Endothelial cell (in vitro differentiated cells): ENCODE measurements at places on chromosomes 5 and 9.
A peak's percentile ranks its signal among the peaks of the same experiment; 100 is the strongest.

DNA sequence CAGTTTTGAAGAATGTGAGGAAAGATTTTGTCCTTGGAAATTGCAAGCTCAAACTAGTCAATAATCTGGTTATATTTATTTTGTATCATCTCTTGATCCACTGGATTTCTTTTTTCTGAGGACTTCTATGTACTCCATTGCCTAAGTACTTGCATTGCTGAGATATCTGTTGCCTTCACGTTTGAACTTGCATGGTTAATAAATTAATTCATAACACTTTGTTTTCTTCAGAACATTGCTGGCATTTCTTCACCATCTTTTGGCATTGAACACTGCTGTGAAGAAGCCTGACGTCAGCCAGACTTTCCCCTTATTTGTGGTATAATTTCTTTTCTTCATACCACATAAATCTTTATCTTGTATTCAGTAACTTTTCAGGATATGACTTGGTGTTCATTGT lies 246.0 kb upstream of the KIF2A start:
- H3K4me1 ChIP-seq: no peaks in the 10 kb centered on the region
- no peak overlapping the region for H3K27ac ChIP-seq
- no peak overlapping the region for H3K4me3 ChIP-seq
- no peaks in the 10 kb centered on the region for H3K36me3 ChIP-seq
- H3K27me3 ChIP-seq: no peaks in the 10 kb centered on the region
- no peak for DNase-seq

GRCh38 chr5:55702598-55703345 lies 9.4 kb downstream of the SLC38A9 start:
- H3K27me3 ChIP-seq: no peaks in the 10 kb centered on the region
- H3K4me1 ChIP-seq: no peaks in the 10 kb centered on the region
- no peak overlapping the region for H3K4me3 ChIP-seq
- peak overlapping the region; percentile 23 for H3K27ac ChIP-seq
- DNase-seq: no peak

DNA sequence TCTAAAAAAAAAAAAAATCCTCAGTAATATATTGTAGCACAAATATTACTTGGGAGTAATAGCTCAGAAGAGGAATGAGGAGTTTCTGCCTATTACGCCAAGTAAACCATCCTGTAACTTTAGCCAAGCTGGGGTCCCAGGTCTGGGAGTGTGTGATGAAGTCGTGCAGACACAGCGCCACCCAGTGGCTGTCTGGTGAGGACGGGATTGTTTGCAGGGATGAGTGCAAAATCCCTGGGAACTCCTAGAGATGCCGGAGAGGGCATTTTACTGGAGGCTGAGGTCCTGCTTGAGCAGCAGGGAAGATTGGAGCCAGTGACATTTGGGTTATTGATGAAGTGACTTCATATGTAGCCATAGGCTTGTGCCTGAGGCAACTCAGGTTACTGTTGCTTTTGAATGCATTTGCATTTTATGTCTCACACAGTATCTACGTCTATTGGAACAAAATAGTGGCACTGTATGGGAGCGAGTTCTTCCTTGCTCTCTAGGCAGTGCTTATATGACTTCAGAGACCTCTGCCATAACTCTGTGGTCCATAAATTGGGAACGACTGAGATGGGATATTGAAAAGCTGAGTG lies 72.8 kb downstream of the PSAT1 start:
- peak; percentile 85 for DNase-seq
- H3K27ac ChIP-seq: no peak overlapping the region
- no peak overlapping the region for H3K4me3 ChIP-seq
- H3K36me3 ChIP-seq: no peaks in the 10 kb centered on the region

DNA sequence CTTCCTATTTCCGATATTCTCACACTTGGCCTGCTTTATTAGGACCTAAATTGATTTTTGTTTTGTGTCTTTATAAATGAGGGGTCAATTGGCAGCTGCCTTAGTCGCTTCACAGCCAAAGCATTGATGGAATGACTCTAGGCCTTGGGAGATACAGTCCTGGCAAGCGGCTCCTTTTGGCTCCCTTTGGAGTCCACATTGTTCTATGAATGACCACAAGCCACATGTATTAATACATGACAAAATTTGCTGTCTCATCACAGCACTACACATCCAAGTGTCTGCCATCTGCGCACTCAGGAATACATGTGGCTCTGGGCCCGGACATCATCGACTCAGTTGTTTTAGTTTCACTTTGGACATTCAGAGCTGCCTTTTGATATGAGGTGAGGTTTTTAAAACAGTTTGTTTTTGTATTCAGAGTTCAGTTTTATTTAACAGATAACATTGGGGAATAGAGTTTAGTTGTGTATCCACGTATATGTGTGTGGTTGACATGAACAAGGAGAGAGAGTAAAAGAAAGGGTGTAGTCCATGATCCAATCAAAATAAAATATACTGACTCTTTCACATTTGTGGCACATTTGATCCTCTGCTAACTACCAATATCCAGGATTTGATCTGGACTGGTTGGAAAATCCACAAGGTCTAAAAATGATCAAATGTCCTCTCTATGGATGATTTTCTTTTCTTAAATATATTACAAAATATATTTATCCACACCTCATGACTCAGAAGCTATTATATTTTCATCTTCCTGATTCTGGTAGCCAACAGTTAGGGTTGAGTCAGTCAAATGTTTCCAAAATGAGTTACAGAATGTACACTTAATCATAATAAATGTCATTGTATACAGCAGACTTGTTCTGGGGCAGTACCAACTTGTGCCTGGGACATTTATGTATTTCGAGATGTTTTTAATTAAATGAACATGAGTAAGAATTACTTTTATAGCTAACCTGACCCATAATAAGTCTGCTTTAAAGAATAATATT lies 114.0 kb upstream of the MTAP start:
- H3K36me3 ChIP-seq: no peaks in the 10 kb centered on the region
- no peaks in the 10 kb centered on the region for H3K27me3 ChIP-seq
- no peak overlapping the region for H3K27ac ChIP-seq
- DNase-seq: no peak
- H3K4me1 ChIP-seq: no peaks in the 10 kb centered on the region

- DNase-seq: no peak
- H3K36me3 ChIP-seq: no peaks in the 10 kb centered on the region
- H3K27ac ChIP-seq: no peak overlapping the region
Observed at GRCh38 chr9:27688954-27689353, 115.7 kb upstream of the C9orf72 start.

DNA sequence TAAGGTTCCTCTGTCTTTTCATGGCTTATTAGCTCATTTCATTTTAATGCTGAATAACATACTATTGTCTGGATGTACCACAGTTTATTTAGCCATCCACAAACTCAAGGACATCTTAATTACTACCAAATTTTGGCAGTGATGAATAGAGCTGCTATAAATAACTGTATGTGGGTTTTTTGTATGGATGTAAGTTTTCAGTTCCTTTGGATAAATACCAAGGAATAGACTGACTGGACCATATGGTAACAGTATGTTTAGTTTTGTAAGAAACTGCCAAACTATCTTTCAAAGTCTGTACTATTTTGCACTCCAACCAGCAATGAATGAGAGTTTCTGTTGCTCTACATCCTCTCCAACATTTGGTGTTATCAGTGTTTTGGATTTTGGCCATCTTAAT lies 38.7 kb downstream of the SCAMP1 start:
- no peak overlapping the region for H3K27ac ChIP-seq
- no peaks in the 10 kb centered on the region for H3K4me1 ChIP-seq
- DNase-seq: no peak
- H3K4me3 ChIP-seq: no peak overlapping the region
- no peaks in the 10 kb centered on the region for H3K27me3 ChIP-seq

DNA sequence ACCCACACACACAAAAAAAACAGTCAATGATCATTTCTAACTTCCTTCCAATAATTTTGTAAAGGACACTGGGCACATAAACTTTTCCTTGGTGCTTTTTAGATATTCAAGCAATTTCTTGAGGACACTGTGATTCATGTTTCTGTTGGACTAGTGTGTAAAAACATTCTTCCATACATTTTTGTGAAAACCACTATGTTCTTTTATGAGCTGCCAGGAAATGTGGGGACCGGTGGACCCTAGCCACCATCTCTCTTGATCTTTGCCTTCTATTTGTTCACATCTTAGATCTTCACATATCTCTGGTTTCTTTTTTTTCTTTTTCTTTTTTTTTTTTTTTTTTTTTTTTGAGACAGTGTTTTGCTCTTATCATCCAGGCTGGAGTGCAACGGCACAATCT lies 287.4 kb downstream of the GLIS3 start:
- H3K27me3 ChIP-seq: peaks cover 3% of the 10 kb centered on the region
- no peak overlapping the region for H3K4me3 ChIP-seq
- DNase-seq: no peak
- H3K27ac ChIP-seq: no peak overlapping the region
- no peaks in the 10 kb centered on the region for H3K4me1 ChIP-seq
- no peaks in the 10 kb centered on the region for H3K36me3 ChIP-seq

- H3K27me3 ChIP-seq: peaks cover 8% of the 10 kb centered on the region
- DNase-seq: no peak
- H3K4me1 ChIP-seq: no peaks in the 10 kb centered on the region
- no peak overlapping the region for H3K27ac ChIP-seq
- no peak overlapping the region for H3K4me3 ChIP-seq
- H3K36me3 ChIP-seq: no peaks in the 10 kb centered on the region
Observed at GRCh38 chr9:97766092-97766491, 69.0 kb upstream of the XPA start.

GRCh38 chr5:110973510-110973909 lies 98.0 kb upstream of the TSLP start:
- DNase-seq: no peak
- no peaks in the 10 kb centered on the region for H3K4me1 ChIP-seq
- H3K27me3 ChIP-seq: no peaks in the 10 kb centered on the region
- H3K4me3 ChIP-seq: no peak overlapping the region
- no peak overlapping the region for H3K27ac ChIP-seq

DNA sequence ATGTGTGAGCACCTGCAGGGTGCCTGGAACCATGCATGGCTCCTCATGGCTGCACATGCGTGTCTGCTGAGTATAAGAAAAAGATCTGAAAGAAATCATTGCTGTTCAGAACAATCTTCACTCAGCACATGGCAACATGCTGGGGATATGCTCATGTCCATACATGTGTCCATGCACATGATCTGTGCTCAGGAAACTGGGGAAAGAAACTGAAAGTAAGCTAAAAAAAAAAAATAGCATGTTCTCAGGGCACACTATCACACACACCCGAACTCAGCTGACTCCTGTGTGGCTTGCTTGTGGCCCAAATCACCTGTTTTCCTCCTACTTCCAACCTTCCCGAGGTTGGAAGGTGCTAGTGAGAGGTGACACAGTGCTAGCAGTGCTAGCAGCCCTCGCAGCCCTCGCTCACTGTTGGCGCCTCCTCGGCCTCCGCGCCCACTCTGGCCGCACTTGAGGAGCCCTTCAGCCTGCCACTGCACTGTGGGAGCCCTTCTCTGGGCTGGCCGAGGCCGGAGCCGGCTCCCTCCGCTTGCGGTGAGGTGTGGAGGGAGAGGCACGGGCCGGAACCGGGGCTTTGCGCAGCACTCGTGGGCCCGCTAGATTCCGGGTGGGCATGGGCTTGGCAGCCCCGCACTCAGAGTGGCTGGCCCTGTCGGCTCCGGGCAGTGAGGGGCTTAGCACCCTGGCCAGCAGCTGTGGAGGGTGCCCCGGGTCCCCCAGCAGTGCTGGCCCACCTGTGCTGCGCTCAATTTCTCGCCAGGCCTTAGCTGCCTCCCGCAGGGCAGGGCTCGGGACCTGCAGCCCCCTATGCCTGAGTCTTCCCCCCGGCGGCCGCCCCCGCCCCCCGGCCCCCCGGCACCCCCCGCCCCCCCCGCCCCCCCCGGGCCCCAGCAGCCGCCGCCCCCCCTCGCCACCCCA lies 76.0 kb downstream of the GADD45G start:
- no peak overlapping the region for H3K4me3 ChIP-seq
- no peak overlapping the region for H3K27ac ChIP-seq
- no peaks in the 10 kb centered on the region for H3K36me3 ChIP-seq
- peaks cover 7% of the 10 kb centered on the region for H3K4me1 ChIP-seq
- H3K27me3 ChIP-seq: no peaks in the 10 kb centered on the region

DNA sequence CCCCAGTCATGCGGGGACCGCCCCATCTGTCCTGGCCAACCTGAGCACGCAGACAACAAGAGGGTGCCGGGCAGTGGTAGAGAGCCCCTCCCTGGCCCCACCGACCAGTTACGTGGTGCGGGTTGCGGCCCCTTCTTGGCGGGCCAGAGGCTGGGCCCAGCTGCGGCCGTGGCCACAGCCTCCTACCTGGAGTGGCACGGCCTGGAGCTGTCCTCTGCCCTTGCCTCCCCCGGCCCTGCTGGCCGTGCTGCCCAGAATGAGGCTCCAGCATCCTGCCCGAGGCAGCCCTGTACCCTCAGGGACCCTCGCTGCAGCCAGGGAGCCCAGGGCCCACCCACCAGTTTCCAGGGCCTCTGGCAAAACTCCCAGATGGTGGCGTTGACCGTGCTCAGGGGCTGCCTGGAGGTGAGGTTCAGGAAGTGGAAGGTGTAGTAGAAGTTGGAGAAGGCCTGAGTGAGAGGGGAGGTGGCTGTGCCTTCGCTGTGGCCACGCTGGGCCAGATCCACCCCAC lies 5.7 kb downstream of the ENTPD8 start:
- no peaks in the 10 kb centered on the region for H3K4me1 ChIP-seq
- no peak for DNase-seq
- no peaks in the 10 kb centered on the region for H3K36me3 ChIP-seq
- no peaks in the 10 kb centered on the region for H3K27me3 ChIP-seq
- H3K27ac ChIP-seq: no peak overlapping the region

- H3K4me1 ChIP-seq: peaks cover 7% of the 10 kb centered on the region
- no peaks in the 10 kb centered on the region for H3K36me3 ChIP-seq
- H3K27me3 ChIP-seq: no peaks in the 10 kb centered on the region
- DNase-seq: no peak
Observed at GRCh38 chr5:115686051-115686737, 60.4 kb upstream of the TMED7 start.

GRCh38 chr5:132180134-132180745 lies 47.4 kb downstream of the P4HA2 start:
- no peak overlapping the region for H3K4me3 ChIP-seq
- DNase-seq: peak; percentile 26
- H3K27ac ChIP-seq: no peak overlapping the region
- H3K4me1 ChIP-seq: peaks cover 27% of the 10 kb centered on the region
- no peaks in the 10 kb centered on the region for H3K36me3 ChIP-seq

DNA sequence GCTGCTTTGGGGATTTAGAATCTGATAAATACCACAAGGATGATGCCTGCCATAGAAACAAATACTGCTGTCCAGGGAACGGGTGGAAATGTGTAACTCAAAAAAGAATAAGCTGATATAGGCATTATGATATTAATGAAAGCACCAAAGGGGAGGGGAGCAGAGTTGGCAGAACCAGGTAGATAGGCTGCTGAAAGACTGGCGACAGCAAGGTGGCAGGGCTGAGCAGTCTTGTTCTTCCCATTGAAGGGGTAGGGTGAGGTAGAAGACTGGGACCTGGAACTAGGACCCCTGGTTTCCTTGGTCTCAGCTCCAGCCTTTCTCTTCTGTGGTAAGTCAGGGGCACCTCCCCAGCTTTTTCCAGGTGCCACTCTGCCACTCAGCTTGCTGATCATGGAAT lies 31.4 kb upstream of the TMOD1 start:
- H3K4me1 ChIP-seq: peaks cover 9% of the 10 kb centered on the region
- DNase-seq: no peak
- H3K27ac ChIP-seq: no peak overlapping the region
- no peaks in the 10 kb centered on the region for H3K27me3 ChIP-seq
- H3K36me3 ChIP-seq: no peaks in the 10 kb centered on the region
- no peak overlapping the region for H3K4me3 ChIP-seq
